CD4-positive, alpha-beta T cell treated with Interferon alpha-2 for 1 hour (primary cell): ENCODE measurements at places on chromosomes 16 and 17.

GRCh38 chr17:50582741-50583140, 22.2 kb downstream of the CACNA1G start:
- no peak for DNase-seq

DNA sequence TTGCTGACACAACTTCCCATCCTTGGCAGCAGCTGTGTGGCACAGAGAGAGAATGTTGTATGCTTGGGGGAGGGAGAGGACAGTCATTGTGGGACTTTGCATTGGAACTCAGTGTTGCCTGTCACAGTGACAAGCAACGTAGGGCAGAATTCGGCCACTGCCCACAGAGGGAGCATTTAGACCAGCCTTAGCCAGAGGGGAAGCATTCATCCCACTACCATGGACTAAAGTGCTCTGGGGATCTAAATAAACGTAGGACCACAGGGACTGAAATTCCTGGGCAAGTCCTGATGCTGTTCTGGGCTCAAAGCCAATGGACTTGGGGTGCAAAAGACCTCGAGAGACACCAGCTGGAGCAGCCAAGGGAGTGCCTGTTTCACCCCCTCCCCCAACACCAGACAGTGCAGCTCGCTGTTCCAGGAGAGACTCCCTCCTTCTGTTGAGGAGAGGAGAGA, 44.9 kb downstream of the ABCA8 start:
- DNase-seq: no peak

GRCh38 chr17:75634754-75635609, 1.7 kb downstream of the SMIM5 start:
- DNase-seq: no peak

DNA sequence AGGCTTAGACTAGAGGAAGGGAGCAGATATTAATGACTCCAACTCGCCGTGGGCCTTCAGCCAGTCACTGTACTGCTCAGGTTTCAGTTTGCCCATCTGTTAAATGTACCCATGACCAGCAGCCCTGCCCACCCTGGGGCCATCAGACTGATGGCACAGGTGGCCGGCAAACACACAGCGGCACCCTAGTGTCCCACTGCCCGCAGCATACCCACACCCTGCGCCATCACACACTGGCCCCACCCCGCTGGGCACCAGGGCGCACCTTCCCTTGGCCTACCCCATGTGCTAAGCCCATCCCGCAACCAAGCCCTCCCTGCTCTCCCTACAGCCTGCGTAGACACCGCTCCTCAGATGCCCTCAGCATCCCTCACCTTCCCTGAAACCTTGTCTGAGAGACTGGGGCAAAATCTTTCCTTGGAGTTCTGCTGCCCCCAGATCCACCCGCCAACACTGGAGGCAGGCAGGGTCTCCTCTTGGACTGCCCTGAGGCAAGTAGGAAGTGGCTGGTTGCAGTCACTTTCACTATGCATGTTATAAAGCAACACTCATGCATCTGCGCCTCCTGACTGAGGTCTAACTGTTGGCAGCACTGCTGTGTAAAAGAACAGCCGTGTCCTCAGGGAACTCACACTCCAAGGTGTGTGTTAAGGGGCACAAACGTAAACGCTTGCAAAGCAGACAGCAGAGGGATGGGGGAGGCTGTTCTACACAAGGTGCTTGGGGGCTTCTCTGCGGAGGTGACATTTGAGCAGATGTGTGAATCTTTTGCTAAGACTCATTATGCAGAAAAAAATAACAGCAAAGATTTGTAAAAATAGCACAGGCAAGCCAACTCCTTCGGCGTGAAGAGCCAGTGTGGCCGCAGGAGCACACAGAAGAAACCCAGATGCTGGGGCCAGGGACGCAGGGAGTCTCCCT, 6.7 kb upstream of the BCAR1 start:
- DNase-seq: no peak

DNA sequence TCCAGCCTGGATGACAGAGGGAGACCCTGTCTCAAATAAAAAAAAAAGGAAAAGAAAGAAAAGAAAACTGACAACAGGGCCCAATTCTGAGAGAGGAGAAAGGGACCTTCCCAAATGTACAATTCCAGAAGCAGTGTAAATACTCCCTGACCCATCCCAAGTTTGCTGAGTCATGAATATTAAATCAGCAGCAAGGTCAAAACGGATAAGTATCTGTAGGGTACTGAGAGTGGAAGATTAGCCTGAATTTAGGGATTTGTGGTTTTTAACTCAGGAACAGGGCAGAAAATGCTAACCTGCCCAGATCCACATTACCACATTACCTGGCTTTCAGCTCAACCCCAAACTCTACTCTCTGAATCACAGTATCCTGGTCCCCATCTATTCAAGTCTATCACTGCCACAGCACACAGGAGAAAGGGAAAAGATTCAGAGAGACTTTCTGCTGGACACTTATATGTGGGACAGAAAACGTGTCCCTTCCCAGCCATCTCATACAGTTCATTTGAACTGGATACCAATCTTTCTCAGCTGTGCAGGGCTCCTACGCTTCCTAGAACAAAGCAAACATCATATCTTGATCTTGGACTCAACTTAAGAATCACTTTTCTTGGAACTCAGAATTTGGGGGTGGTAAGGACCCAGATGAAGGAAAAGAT, 2.9 kb downstream of the FXR2 start:
- DNase-seq: no peak

DNA sequence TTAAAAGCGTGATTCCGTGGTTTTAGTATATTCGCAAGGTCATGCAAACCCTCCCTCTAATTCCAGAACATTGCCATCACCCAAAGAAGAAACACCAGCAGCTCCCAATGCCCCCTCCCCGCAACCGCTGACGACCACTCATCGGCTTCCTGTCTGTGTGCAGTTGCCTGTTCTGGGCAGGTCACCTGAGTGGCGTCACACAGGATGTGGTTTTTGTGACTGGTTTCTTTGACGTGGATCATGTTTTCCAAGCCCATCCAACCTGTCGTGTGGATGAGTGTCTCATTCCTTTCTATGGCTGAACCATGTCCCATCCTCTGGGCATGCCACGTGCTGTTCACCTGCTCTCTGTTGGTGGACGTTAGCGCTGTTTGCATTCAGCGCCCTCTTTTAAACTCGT, 8.2 kb upstream of the ATP2C2 start:
- DNase-seq: peak; percentile 14

- DNase-seq: no peak
Observed at GRCh38 chr16:64968539-64968938, 153.3 kb downstream of the CDH11 start.

GRCh38 chr16:12740986-12741610, 62.6 kb downstream of the CPPED1 start:
- no peak for DNase-seq

- no peak for DNase-seq
Observed at GRCh38 chr16:64962786-64963185, 159.1 kb downstream of the CDH11 start.

DNA sequence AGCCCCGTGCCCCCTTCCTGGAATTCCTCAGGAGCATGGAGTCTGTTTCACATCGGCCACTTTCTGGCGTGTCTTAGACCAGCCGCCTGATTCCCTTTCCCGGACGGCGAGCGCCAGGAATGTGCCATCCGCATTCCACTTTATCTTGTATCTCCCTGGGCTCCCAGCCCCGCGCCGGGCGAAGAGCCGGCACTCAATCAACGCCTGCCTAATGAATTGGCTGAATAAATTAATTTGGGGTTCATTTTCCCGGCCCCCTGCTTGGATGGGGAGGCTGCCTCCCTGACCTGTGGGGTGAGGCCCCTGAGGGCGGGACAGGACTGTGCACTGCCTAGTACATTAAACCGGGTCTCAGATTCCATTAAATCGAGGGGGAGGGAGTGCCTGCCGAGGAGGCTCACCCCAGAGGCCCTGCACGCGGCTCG, 282.3 kb upstream of the TNRC6C start:
- DNase-seq: no peak

DNA sequence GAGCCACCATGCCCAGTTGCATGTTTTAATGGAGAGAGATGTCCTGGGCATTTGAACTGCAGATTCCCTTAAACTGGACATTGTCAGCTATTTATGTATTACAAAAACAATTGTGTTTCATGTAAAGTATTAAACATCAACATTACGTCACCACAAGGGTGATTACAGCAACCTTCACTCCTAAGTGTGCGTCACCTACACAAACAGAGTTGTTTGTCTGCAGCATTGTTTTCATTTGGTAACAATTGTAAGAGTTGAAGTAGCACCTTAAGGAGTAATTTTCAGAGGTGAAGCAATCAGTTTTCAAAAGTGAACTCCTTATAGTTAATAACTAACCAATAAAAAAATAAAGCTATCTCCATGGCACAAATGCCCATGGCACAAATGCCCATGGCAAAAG, 271.4 kb downstream of the IRX3 start:
- DNase-seq: no peak

- no peak for DNase-seq
Observed at GRCh38 chr17:51132964-51133319, 12.3 kb upstream of the SPAG9 start.

- DNase-seq: no peak
Observed at GRCh38 chr17:79084291-79085153, 9.9 kb downstream of the ENGASE start.
